Type B pancreatic cell (in vitro differentiated cells): ENCODE measurements at places on chromosomes 7 and 10. TPM values are rescaled to one million over a fixed set of nuclear protein-coding genes. Genes with fewer than 3 reads are reported as not detected.

GRCh38 chr10:47261121-47261520 is 38.9 kb upstream of the GDF10 start:
- DNase-seq: no peak

- no peak for DNase-seq
These were observed 29.5 kb downstream of the PLEKHA8 start for GRCh38 chr7:30057741-30058140.

DNA sequence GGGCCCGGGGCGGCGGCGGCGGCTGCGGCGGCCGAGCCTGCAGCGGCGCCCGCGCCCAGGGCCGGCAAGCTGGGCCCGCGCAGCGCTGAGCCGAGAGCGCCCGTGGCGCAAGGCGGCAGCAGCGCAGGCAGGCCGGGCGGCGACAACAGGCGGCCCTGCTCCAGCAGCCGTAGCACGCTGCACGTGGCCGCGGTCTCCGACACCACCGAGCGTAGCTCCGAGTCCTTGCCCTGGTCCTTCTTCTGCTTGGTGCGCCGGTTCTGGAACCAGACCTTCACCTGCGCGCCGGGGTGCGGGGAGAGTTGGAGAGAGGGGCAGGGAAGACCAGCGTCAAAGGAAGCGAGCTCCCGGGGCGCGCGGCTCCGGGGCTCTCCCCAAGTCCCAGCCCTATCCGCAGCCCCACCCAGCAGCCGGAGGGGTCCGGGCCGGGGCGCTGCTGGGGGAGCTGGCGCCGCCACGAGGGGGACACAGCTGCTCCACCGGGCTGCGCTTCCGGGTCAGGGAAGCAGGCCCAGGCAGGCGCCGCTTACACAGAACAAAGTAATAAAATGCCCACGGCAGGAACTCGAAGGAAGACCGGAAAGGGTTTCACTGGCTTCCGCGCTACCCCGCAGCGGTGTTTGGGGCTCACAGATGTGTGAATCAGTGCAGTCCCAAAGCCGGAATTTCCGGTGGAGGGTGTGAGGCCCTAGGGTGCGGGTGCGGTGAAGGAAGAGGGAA is 3.6 kb downstream of the VAX1 start:
- DNase-seq: no peak

- DNase-seq: no peak
These were observed 519.1 kb upstream of the AUTS2 start for GRCh38 chr7:69078997-69079769.

DNA sequence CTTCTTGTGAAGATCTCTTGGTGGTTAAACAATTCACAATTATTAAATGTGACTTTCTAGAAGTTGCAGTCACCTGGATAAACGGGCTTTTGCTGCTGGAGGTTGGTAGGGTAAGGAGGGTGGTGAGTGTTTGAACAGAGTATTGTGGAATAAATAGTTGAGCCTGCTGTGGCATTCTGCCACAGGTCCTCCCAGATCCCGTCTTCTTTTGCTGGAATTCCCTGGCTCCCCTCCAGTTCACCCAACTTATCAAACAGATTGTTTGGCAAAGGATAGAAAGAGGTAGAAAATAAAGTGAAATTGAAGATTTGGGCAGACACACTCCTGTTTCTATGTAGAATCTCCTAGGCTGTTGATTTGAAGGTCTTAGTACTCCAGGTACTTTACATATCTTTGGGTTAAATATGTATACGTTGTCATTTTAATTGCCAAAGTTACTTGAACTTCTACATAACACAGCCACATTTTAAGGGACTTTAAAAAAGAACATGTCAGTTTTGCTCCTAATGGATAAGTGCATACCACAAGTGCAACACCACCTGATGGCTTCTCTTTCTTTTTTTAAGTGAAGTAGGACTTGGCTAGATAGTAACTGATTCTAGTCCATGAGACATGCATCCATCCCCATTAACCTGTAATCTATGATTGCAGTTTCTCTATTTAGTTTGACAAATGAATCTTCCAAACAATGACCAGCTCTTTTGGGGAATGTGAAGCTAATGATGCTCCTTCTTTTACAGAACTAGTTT is 83.0 kb downstream of the ARL4A start:
- DNase-seq: no peak

Gene TRIM50
- 0.76 and 4.6 TPM in 2 replicates for total RNA-seq

DNA sequence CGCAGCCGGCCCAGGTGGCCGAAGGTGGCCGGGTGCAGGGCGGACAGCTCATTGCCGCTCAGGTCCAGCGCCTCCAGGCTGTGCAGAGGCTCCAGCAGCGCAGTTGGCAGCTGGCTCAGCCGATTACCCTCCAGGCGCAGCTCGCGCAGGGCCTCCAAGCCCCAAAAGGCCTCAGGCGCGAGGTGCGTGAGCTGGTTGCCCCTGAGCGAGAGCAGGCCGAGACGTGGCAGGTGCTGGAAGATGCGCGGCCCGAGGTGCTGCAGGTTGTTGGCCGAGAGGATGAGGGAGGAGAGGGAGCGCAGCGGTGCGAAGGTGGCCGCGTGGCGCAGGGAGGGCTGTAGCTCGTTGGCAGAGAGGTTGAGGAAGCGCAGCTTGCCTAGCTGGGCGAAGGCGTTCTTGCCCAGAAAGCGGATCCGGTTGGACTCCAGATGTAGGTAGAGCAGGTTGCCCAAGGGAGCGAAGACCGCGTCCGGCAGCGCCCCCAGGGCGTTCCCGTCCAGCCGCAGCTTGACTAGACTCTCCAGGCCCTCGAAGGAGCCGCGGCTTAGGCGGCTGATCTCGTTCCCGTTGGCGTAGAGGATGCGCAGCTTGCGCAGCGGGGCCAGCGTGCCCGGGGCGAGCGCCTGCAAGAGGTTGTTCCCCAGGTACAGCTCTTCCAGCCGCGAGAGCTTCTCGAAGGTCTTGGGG is 923 bp downstream of the TRIL start:
- no peak for DNase-seq

Gene KLF14
- total RNA-seq: 0.55 and 0.94 TPM in 2 replicates

DNA sequence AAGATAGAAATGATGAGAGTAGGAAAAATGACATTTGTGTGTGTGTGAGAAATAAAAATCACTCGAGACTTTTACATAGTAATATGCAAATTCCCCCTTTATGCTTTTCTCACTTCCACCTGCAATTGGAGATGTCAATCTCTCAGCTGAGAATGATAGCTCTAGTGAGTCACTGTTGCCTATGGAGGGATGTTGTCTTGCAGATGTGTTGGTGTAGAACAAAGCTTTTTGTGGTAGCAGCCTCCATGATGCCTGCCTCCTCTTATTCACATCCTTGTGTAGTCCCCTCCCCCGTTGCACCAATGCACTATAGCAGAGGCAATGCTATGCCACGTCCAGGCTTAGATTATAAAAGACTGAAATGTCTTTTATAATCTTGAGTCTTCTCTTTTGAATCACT is 33.8 kb downstream of the SPAG6 start:
- DNase-seq: no peak

GRCh38 chr7:153432063-153432462 is 620.1 kb upstream of the DPP6 start:
- no peak for DNase-seq

Gene FOXI2
- total RNA-seq: 0.21 and 4.8 TPM in 2 replicates

- no peak for DNase-seq
These were observed 75.6 kb downstream of the GRM8 start for GRCh38 chr7:127177156-127177555.

- no peak for DNase-seq
These were observed 678.0 kb upstream of the KCND2 start for GRCh38 chr7:119594956-119595355.

DNA sequence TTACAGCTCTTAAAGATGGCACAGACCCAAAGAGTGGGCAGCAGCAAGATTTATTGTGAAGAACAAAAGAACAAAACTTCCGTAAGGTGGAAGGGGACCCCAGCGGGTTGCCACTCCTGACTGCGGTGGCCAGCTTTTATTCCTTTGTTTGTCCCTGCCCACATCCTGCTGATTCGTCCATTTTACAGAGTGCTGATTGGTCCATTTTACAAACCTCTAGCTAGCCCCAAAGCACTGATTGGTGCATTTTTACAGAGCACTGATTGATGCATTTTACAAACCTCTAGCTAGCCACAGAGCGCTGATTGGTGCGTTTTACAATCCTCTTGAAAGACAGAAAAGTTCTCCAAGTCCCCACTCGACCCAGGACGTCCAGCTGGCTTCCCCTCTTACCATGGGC is 16.8 kb upstream of the CCSER2 start:
- no peak for DNase-seq

DNA sequence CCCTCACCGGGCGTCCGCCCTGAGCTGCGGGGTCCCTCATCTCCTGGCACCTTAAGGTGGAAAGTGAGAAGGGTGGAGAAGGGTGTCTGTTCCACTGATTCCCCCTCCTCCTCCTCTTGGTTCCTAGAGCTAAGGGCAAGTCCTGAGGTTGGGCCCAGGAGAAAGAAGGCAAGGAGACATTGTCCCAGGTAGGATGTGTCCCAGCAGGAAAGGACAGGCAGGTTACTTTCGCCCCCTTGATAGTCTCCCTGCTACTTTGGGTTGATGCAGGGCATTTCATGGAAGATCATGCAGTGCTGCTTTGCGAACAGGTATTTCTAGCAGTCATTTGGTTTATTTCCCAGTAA is 582 bp downstream of the STEAP2 start:
- no peak for DNase-seq

Gene PRSS37
- not detected in 2 replicates for total RNA-seq

DNA sequence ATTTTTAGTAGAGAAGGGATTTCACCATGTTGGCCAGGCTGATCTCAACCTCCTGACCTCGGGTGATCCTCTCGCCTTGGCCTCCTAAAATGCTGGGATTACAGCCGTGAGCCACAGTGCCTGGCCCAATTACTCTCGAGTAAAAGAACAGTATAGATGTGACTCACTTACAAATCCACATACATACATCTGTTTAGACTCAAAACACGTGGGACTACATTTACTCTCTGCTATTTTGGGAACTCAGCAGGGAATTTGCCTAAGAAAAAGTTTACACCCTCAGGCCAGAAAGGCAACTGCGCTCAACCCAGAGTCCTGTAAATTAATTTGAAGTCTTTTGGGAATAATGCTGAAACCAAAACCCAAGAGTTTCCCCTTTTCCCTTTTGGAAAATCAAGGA is 289.7 kb downstream of the KLF6 start:
- DNase-seq: no peak

DNA sequence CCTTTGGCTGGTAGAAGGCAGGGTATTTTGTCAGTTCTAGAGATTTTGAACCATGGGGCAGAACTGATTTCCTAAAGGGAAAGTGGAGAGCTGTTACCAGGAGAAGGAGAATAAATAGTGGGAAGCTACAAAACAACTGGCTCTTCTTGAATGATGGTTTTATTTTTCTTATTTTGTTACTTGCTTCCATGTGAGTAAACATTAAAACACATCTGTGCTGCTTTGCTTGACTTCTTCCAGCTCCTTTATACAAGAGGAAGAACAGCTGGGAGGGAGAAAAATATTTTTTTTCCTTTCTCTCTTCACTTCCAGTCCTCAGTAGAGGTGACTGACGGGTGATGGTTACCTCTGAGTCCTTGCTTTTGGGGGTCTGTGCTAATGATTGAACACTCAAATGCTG is 30.0 kb upstream of the SYPL1 start:
- DNase-seq: no peak

GRCh38 chr10:110609605-110610004 is 34.5 kb upstream of the RBM20 start:
- no peak for DNase-seq

Gene ATOH7
- 0.31 and 0.60 TPM in 2 replicates for total RNA-seq

Gene GRM8
- 3.4 and 8.1 TPM in 2 replicates for total RNA-seq

DNA sequence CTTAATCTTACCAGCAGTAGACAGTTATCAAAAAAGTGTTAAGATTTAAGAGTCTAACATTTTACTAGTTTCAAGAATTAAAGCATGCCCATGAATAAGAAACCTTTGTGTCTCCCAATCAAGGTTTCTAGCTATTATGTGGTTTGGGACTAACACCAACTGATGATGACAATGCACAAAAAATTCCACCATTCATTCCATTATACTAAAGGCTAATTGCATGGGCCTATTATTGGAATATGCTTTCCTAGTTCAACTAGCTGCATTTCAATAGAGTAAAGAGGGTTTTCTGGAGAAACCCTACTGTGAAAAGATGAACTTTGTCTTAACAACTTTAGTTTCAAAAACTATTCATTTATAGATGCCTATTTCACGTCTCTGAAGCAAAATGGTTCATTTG is 44.6 kb downstream of the UBE2H start:
- DNase-seq: no peak

GRCh38 chr10:109374215-109374614 is 549.1 kb downstream of the XPNPEP1 start:
- no peak for DNase-seq

- DNase-seq: no peak
These were observed 1.0 kb downstream of the GNB2 start for GRCh38 chr7:100674411-100675104.

- DNase-seq: no peak
These were observed 163.0 kb upstream of the CCDC6 start for GRCh38 chr10:60069311-60069710.

DNA sequence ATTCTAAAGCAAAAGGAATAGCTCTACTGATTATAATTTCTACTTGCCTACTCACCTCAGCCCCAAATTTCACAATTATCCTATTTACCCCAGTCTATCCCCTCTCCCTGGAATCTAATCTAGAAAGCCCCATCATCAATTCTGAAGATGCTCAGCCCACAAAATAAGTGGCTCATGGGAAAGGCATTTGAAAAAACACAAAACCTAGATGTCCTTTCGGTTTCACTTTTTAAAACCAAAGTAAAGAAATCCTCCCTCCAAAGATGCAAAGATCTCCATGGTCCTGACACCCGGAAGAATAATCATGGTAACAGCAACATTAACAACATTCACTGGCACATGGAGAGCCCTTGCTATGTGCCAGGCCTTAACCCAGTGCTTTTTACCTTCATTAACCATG is 224.8 kb downstream of the FGFR2 start:
- DNase-seq: no peak

- no peak for DNase-seq
These were observed 98.6 kb downstream of the SLC16A9 start for GRCh38 chr10:59611048-59611447.

DNA sequence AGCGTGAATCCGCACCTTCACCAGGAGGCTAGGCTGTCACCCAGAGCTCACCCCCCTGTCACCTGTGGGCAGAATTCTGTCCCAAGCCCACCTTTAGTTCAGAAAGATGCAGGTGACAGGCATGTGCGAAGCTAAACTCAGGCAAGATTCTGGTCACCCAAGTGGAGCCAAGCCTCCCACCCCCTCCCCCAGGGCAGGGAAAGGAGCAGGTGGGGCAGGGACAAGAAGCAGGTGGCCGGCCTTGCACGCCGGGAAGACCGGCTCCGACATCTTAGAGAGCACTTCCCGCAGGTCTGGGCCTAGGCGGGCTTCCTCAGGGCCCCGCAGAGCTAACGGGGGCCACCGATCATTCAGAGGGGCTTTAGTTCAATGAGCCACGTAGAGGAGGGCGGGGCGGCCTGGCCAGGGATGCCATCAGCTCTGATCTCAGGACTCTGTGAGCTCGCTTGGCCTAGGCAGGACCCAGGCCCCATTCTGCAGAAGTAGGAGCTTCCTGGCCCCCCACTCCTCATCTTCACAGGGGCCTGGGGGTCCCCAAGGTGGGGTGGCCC is 19.9 kb downstream of the UNCX start:
- no peak for DNase-seq

DNA sequence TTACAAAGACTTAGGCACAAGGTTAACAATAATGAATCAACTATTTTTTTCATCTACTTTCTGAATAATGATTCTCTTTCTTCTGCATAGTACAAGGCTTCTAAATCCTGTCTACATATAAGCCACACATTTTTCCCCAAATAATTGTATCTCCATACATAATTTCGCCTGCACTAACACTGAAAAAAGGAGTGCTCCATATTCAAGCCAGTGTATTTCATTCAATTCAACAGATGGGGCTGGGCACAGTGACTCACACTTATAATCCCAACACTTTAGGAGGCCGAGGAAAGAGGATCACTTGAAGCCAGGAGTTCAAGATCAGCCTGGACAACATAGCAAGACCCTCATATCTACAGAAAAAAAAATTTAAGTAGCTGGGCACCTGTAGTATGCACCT is 86.0 kb upstream of the ZNF800 start:
- DNase-seq: no peak

Gene IDI2
- total RNA-seq: not detected in 2 replicates
